Frontal cortex (tissue), 4 donors: ENCODE measurements at places on chromosomes 12 and 14.

- DNase-seq: no peak
Observed at GRCh38 chr12:59186451-59186850, 266.1 kb upstream of the LRIG3 start.

GRCh38 chr12:106681210-106681609 lies 93.3 kb upstream of the RIC8B start:
- no peak for DNase-seq

- no peak for DNase-seq
Observed at GRCh38 chr14:81889529-81889928, 355.9 kb upstream of the SEL1L start.

DNA sequence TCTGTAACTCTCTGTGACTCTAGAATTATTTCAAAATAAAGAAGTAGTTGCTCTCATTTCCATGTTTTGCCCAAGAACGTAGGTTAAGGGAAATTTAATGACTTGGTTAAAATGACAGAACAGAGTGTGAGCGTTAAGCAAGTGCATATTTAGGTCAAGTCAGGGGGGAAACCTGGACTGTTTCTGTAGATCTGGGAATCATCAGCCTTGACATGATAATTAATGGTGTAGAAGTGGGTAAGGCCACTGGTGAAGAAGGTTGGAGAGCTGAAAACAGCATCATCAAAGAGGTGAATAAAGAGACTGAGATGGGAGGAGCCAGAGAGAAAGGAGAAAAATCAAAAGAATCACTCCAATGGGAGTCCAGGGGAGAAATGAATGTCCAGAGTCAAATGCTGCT lies 49.4 kb upstream of the STK38L start:
- DNase-seq: no peak

- DNase-seq: no peak
Observed at GRCh38 chr12:48045061-48045846, 41.0 kb upstream of the COL2A1 start.
